ENCODE measurements at places on chromosomes 12 and 14. TPM values are rescaled to one million over a fixed set of nuclear protein-coding genes. Genes with fewer than 3 reads are reported as not detected.

The TCTN2 gene
- 18.3 TPM for total RNA-seq

The SOX5 gene
- 1.4 TPM for total RNA-seq

The DMAC2L gene
- 9.0 TPM for total RNA-seq

DNA sequence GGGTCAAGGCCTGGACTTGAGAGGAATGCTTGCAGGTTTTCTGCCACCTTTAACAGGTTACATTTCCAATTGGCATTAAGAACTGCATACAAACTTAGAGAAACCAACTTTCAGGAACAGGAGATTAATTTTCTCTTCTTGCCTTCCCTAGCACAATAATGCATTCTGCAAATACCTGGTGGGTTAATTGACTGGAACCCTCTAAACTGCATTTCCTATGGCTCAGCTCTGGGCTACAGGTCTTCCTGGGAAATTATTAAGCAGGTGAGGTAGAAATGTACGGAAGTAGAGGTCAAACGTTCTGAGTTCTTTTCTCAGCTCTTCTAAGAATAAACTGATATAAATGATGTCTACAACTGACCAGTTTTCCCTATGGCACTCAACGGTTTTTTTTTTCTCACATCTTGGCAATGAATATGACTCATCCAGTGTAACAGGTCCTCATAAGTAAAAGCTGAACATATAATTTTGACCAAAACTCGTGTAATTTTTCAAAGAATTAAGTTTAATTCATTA lies 144.9 kb upstream of the PELI2 start:
- DNase-seq = no peak

GRCh38 chr14:99471731-99472130 lies 8.9 kb downstream of the SETD3 start:
- no peak for DNase-seq

GRCh38 chr12:8989413-8989812 lies at the start of gene KLRG1:
TSS of gene KLRG1 (plus strand) at chr12:8989546. CDS start at chr12:8989636, 90 bp downstream.
- no peak for DNase-seq

- DNase-seq = no peak
These were observed 22.3 kb downstream of the MNAT1 start for GRCh38 chr14:60756847-60757246.

DNA sequence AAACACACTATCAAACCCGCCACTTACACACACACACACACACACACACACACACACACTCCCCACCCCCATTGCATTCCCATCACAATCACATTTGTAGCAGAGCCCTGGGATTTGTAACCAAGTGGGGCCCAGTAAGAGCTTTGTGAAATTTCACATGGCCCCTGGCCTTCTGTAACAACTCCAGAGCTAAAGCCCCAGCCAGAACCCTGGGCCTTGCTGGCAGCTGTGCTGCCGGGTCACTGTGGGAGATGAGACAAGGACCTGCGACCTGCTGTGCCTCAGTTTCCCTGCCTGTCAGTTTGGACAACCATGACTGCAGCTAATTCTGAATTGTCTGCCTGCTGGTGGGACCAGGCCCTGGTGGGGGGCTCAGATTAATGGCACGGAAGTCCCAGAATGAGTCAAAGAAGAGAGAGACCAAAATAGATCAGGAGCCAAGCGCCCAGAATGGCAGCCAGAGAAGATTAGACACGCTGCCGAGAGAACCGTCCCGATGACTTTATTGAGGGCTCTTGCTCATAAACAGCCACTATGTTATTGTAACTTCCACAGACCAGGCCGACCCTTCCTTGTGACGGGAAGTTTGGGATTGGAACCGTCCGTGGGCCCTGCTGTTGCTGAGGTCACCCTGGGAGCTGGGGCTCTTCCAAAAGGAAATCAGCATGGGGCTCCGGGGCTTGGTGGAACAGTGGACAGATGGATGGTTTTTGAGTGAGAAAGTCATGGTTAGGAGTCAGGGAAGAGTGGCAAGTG lies 123.1 kb downstream of the ZFP36L1 start:
- peak; percentile 93 for DNase-seq

- no peak for DNase-seq
These were observed 25.2 kb downstream of the DDX51 start for GRCh38 chr12:132118876-132119275.

DNA sequence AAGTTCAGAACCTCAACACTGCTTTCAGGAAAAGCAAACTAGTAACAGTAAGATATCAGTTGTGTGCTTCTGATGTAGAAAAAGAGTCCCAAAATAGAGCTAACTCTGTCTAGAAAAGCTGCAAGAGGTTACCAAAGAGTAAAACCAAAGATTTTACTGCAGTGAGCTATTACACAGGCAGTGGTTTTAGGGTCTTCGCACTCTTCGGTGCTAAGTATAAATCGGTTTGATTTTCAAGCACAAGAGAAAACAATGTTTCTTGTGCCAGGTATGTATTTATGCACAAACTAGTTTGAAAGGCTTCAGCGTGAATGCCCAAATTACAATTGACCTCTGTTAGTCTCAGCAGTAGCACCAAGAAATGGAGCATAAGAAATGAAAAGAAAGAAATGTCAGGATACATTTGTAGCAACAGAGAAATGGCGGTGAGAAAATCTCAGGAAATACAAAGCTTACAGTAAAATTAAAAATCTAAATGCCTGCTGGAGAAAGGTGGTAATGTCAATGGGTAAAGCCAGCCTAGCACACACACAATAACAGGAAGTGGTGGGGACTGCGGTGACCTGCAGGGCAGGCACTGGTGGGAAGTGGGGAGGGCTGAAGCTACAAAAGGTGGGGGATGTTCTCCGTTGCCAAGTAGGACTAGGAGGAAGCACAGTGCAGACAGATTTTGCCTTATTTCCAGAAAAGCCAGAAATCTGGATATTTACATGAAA lies 18.0 kb upstream of the DYRK2 start:
- DNase-seq = peak; percentile 68

GRCh38 chr12:1147821-1148220 lies 156.8 kb downstream of the ERC1 start:
- DNase-seq = no peak

DNA sequence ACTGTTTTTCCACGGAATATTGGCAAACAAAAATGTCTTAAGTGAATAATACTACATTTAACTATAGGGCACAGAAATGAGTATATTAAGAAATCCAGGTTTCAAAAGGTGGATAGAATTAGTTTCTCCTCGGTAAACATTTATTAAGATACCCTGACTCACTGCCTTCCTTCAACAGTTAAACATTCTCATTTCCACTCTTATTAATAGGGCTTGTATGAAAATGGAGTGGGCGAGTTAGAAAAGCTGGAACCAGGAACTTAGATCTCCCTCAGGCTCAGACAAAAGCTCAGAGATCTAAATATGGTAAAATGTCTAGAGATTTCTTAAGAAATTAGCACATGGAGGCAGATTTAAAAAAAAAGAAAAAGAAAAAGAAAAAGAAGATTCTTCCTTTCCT lies 78.8 kb downstream of the RMST start:
- DNase-seq = no peak

GRCh38 chr12:117084405-117085317 lies 14.6 kb downstream of the TESC start:
- DNase-seq = no peak

DNA sequence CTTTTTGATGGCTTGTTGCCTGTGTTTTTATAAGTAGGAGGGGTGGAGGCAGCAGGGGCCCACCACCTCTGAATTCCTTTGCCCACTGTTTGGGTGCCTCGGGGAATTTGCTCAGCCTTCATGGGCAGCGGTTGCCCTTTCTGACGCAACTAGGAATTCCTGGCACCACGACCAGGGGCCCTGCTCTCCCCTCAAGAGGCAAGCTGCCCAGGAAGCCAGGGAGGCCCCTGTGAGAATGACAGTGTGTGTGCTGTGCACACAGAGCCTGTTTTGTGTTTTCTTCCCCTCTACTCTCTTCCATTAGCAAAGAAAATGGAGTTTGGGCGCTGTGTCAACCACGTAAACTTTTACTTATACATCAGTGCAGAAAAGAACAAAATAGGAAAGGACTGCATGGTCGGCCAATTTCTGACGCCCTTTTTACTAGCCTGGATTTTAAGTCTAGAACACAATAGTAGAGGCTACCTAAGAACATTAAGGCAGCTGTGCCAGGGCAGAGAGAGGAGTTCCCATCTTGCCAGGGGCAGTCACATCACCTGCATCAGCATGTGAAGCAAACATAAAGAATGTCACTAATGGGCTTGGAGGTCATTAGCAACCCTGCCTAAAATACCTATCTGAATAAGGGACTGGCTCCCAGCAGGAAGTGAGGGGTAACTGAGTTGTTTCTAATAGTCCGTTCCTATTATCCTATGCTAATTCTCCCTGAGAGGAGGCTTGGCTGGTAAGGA lies 17.9 kb upstream of the PTGR2 start:
- peak; percentile 91 for DNase-seq

DNA sequence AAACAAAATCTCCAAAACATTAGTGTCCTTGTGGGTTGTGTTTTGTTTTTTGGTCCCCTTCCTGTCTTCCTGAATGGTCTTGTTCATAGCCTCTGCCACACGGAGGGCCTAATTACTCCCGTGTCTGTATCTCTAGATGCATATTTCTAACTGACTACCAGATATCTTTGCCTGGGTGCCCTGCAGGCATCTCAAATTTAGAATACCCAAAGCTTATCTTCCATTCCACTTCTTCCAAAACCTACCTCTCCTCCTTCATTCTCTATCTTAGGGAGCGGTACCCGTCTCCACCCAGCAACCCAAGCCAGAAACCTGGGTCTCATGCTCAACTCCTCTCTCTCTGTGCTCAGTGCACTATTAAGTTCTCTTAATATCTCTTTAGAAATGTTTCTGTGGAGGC lies 10.9 kb upstream of the METAP2 start:
- DNase-seq = no peak

Measured in RPMI7951 (cell line).